ENCODE measurements at places on chromosomes 4 and X. TPM values are rescaled to one million over a fixed set of nuclear protein-coding genes. Genes with fewer than 3 reads are reported as not detected.
A peak's percentile ranks its signal among the peaks of the same experiment; 100 is the strongest.

- DNase-seq: no peak
These were observed 208.5 kb upstream of the FAT1 start for GRCh38 chr4:186932196-186932595.

The CT45A10 gene
- not detected for total RNA-seq

DNA sequence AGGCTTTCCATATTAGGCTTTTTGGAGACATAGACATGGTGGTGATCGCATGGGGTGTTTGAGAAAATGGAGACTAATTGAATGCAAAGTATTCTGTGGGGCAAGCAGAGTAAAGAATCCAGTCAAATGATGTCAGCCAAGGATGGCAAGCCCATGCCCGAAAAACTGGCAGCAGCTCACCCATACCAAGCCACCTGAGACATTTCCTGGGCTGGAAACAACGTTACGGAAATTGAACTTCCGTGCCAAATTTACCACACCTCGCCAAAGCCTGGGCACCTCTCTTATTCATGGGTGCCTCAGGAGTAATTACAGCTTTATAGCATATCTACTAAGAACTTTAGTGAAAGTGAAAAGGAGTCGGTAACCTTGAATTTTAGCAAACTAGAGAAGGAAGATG is 166.4 kb downstream of the CBR4 start:
- DNase-seq: peak; percentile 92

The SSX2B gene
- total RNA-seq: not detected

The DUSP21 gene
- not detected for total RNA-seq

Data from bronchial epithelial cell (primary cell).